ENCODE measurements at places on chromosomes 5 and 9.

DNA sequence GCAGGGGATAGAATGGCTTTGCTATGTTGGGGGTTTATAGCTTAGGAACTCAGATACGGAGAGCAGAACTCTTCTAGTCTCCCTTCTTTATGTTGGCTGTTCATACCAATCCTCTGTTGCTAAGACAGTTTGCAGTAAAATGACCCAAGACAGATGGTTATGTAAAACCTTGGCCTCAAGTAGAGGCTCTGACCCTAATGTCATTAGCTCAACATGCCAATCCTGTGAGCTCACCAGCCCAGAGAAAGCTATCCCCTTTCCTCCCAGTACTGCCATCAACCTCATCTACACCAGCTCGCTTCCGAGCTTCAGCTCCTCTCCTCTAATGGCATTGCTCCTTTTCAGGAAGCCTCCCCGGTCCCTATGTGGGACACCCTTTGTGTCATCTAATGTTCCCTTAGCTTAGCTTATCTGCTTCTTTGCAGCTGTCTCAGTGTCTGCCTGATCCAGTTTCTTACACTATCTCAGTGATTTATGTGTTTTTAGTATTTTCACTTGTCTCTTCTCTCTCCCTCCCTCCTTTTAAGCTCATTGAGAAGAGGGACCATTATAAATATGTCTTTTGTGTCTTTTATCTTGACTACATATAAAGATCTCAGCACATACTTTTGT is 281.3 kb upstream of the CLINT1 start:
- DNase-seq, result no peak

DNA sequence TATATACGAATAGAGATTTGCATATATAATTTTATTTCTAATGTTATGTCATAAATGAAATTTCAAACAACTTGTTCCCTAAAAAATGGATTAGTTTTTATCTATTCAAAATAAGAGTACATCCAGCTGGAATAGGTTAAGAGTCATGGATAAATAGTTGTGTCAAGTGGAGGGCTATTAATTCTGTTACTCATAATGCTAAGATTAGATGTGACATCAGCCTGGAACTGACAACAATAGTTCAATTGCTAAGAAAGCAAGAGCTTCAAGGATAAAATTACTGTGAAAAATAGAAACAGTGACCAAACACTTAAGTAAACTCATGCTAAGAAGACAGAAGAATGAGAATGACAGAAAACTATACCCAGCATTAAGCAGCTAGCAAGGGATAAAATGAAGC is 92.2 kb upstream of the CDH9 start:
- no peak for DNase-seq

- no peak for DNase-seq
Measured at GRCh38 chr9:105168870-105169319, 75.6 kb upstream of the SLC44A1 start.

DNA sequence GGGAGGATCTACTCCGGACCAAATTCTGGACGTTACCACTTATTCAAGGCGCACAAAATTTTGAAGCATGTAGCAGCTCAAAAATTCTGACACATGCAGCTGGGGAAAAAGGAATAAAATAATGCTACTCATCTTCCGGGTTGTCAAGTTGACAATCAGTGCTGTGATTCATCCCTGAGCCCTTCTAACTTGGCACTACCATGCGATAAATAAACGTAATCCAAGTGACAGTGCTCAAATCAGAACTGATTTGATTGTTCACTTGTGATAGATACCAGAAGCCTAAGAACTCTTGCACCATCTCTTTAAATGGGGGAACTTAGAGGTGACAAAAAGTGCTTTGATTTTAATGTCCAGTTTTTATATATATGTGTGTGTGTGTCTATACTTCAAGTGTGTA is 230.2 kb upstream of the TLE4 start:
- DNase-seq, result no peak

GRCh38 chr5:151820903-151821302 is 49.1 kb downstream of the G3BP1 start:
- DNase-seq, result no peak
